ENCODE measurements at places on chromosomes 12 and 14.

DNA sequence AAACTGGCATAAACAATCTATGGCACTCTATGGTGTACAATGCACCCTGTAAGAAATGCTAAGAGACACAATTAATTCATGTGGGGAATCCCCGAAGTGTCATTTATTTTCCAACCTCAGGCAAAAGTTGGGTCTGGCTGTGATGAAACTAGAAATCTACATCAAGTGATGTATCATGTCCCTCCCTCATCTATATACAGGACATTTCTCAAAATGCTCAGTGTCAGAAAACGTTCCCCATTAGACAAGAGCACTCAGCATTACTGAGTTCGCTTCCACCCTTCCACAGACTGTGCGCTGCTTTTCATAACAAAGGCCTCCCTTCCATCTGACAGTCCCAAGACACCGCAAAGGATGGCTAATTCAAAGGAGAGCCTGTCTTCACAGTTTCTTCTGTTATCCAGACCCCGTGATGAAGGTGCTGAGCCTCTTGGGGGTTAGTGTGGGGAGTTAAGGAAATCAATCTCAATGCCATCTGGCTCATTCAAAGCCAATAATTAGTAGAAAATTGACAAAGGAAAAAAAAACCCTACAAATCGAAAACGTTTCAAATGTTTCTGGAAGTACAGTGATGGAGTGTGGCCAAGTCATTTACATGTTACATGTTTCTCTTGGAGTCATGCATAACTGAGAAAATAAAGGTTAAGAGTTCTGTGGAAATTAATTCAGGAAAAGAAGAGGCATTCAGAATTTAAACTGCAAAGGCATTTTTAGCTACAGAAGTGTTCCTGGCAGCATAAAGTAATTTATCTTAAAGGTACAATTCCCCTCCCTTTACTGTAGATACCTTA lies 7.5 kb downstream of the CCDC88C start:
- no peak for DNase-seq

GRCh38 chr12:64760808-64761573 lies 1.8 kb upstream of the GNS start:
- no peak for DNase-seq

- no peak for DNase-seq
Measured at GRCh38 chr12:115320967-115321366, 637.0 kb upstream of the TBX3 start.

DNA sequence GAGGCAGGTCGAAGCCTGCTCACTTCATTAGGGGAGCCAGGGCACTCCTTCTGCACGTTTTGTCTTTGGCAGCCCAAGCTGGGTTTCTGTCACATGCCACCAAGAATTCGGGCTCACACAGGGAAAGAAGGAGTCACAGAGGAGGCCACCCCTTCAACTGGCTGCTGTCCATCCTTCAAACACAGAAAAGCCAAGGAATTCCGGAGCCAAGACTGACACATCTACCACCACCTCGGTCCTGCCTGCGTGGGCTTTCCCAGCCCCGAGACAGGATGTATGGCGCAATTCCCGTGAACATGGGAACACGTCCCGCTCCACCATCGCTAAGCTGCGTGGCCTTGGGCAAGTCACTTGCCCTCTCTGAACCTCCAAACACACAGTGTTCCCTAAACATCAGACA lies 70.4 kb downstream of the NCOR2 start:
- peak; percentile 79 for DNase-seq

DNA sequence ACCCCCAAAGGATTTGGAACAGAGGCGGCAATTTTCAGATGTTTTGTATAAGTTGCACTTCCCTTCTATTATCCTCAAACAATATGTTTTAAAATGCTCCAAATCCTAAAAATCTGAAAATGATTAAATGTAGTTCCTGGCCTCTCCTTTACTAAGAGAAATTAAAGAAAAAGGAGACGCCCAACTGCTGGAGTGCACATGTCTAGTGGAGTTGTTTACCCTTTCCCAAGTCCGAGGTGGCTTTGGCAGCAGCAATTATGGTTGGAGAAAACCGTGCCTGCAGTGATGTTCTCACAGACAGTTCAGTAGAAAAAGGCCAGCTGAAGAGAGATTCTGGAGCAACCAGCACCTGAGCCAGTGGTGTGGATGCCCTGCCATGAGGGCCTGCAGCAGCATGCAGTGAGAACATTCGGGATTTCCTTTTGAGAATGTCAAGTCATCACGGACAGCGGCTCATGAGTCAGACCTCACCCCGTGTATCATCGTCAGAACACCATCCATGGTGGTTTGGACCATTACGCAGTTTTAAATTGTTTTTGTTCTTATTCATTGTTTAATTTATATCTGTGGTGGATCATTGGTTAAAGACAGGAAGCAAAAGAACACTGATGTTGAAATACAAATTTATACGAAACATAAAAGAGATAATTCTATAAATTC lies 179.0 kb upstream of the KRR1 start:
- peak; percentile 89 for DNase-seq

- no peak for DNase-seq
Measured at GRCh38 chr12:60920841-60921495, 1325.1 kb downstream of the SLC16A7 start.

DNA sequence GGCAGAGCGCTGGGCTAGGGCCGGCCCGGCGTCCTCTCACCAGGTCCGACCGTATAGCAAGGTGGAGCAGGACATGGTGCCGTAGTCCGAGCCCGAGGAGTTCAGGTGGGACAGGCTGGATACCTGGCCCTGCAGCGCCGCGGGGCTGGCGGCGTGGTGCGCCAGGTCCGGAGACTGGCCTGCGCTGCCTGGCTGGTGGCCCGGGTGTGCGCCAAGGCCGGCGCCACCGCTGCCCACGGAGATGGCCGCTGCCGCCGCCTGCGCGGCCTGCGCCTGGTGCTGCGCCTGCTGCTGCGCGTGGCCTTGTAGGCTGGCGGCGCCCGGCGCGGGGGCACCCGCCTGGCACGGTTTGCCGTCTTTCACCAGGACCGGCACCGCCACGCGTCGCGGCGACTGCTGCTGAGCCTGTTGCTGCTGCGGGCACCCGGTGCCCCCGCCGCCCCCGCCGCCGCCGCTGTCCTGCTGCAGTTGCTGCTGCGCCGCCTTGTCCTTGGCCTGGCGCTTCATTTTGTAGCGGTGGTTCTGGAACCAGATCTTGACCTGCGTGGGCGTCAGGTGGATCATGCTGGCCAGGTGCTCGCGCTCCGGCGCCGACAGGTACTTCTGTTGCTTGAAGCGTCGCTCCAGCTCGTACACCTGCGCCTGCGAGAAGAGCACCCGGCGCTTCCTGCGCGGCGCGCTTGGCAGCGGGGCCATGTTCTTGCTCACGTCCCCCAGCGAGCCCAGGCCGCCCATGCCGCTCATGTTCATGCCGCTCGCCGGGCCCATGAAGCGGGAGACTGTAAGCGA lies 2.6 kb downstream of the NKX2-1 start:
- DNase-seq = no peak

DNA sequence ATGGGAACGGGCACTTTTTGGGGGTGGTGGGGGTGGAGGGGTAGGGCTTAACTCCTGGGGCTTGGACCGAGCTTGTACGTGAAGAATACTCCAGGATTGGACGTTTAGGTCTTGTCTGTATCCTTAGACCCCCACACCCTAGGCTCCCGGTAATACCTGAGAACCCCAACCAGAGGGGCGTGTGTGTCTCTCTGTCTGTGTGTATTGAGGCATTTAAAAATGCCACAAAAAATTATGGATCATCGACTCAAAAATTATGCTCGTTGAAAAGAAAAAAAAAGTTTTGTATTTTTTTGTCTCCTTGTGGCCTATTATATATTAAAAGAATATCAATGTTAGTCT lies 459 bp downstream of the PPFIBP1 start:
- no peak for DNase-seq

GRCh38 chr12:75172611-75173010 lies 37.0 kb downstream of the KCNC2 start:
- no peak for DNase-seq

DNA sequence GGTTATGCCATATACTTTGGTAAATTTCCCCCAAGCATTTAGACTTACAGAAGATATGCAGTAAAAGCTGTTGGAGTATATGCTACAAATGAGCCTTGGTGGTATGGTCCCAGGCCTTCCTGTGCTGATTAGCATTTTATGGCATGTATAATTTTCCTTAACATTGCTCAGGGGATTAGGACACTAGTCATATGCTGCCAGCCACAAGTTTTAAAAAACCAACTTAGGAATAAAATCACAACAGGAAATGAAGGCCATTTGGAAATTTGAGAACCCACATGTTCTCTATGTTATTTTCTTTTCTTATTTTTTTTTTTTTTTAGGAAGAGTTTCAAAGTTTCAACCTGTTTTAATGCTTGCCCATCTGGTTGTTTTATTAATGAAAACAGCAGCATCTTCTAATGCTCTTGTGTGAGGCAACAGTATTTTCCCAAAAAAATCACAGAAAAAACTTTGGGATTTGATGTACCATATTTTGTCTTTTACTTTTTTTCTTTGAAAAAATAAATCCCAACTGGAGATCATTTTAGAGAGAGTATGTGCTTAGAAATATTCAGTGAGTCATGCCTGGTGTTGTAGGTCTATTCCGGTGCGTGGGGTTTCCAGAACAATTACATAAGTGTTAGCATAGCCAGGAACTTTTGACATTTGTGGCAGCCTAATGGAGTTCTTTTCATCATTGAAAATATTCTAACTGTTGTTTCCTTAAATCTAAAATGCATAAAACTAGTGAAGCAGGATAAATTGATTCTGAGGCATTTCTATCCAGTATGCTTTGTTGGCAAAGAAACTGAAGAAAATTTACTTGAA lies 21.7 kb upstream of the DUSP6 start:
- peak; percentile 76 for DNase-seq
